GDM1 (cell line): ENCODE measurements at places on chromosomes 2 and 18.

- no peak for DNase-seq
Observed at GRCh38 chr2:74571058-74571457, 16.5 kb downstream of the DOK1 start.

DNA sequence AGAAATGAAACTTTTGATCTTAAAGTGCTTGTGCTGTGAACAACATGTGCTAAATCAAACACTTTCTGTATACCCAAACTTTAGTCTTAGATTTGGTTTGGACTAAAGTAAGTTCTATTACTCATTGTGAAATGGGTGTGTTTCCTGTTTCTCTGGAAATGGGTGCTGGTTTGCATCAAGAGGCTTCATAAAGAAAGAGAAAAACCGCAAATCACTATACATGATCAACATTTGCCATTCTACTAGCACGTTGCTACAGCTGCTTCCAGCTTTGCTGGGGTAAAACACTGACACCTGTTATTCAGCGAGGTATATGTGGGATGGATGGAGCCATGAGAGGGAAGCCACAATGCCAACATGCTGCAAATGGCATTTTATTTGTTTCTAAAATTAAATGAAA is 547.0 kb upstream of the ACVR2A start:
- DNase-seq = no peak

GRCh38 chr18:22505141-22505591 is 87.5 kb upstream of the CTAGE1 start:
- DNase-seq = no peak

DNA sequence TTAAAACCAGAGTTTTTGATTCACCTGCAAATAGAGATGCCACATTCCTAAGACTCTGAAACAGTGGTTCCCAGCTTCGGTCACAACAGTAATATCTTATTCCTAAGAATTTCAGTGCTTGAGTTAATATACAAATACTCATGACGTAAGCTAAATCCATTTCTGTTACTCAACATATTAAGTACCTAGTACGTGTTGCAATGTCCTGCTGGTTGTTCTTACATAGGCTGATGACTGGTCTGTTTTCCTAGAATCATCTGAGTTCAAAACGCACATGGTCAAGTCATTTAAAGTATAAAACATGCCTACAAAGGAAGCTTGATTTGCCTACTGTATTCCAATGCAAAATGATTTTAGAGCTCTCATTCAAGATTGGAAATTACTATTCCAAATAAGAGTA is 7.2 kb downstream of the NCL start:
- DNase-seq = no peak

- no peak for DNase-seq
Observed at GRCh38 chr18:78595453-78595852, 384.2 kb upstream of the SALL3 start.

- no peak for DNase-seq
Observed at GRCh38 chr18:50397023-50397422, 22.2 kb downstream of the SKA1 start.

DNA sequence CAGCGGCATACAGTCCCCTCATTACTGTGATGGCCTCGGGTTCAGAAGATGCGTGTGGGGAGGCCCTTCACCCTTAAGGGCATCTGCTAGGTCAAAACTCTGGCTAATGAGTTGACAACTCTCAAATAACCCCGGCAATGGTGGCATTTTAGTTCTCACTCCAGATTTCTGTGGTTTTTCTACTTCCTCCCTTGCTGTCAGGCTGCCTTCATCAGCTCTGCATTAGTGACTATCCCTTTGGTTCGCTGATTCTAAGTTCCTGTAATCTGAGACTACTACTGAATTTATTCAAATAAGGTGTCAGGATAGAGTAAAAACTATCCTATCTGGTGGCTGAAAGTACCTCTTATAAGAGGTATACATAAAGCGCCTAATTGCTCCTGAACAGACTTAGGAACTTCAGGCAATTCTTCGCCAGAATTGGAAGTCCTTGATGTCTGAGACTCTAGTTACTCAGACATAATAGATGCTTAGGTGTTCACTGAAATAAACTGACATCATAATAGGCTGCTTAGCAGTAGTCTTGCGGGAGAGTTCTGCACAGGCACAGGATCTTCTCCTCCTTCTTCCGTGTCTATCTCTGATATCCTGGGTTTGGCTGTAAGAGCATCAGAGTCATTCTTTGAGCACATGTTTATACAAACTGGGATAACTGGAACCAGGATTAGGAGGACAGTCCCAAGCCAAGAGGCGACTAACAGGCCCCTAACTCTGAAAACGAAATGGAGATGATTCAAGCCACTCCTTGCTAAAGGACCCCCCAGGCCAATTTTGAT is 194.5 kb downstream of the DNER start:
- DNase-seq = no peak

- no peak for DNase-seq
Observed at GRCh38 chr2:188292348-188293239, 920 bp downstream of the GULP1 start.

DNA sequence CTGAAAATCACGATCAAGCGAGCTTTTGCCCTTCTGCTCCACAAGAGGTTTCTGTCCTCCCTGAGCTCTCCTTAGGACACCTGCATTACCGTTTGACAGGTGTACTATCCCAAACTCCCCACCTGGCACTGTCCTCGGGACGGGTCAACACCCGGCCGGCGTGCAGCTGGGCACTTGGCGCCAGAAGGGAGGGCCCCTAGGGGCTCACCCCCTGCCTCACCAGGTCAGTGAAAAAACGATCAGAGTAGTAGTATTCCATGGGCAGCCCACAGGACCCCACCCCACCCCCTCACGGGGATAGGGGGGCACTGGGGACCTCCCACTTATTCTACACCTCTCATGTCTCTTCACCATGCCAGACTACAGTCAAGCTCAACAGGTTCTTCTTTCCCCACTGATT is 117.6 kb upstream of the ANKRD30BL start:
- DNase-seq = no peak

DNA sequence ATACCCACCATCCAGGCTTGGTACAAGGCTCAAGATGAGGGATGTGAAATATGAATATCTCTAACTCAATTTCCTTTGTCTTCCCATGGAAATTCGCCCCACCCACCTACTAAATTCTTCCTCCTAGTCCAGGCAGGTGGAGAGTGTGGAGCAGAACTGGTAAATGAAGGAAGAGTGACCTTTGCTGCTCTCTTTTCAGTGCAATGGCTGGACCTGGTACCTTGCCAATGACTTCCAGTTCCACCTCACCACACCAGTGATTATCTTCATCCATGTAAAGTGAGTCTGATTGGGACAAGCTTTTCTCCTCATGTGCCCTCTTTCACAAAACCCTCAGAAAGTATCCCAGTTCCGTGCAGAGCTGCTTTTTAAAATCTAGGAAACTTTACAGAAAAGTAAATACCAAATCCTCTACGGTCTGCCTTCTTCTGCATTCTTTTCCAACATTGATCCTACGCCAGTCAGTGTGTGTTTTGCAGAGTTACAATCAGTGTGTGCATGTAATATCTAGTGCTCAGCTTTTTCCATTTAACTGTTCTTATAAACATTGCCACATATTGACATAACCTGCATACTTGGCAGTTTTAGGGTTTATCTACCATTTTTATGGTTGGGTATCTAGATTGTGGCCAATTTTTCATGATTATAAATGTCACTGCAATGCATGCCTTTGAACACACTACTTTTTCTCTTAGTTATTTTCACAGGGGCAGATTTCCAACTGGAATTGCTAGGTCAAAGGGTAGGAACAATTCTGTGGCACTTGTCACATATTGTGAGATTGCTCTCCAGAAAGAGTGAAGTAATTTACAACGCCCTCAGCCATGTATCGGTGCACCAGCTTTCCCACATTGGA is 86.5 kb upstream of the SEC11C start:
- DNase-seq = no peak

GRCh38 chr2:45009928-45010701 is 863 bp upstream of the SIX2 start:
- DNase-seq = no peak

- no peak for DNase-seq
Observed at GRCh38 chr2:233438573-233439147, 84.4 kb downstream of the DGKD start.

GRCh38 chr2:60353863-60354262 is 199.6 kb downstream of the BCL11A start:
- DNase-seq = no peak

- DNase-seq = no peak
Observed at GRCh38 chr18:887716-888115, 17.0 kb upstream of the ADCYAP1 start.

- DNase-seq = no peak
Observed at GRCh38 chr2:120602251-120602650, 133.4 kb upstream of the GLI2 start.

DNA sequence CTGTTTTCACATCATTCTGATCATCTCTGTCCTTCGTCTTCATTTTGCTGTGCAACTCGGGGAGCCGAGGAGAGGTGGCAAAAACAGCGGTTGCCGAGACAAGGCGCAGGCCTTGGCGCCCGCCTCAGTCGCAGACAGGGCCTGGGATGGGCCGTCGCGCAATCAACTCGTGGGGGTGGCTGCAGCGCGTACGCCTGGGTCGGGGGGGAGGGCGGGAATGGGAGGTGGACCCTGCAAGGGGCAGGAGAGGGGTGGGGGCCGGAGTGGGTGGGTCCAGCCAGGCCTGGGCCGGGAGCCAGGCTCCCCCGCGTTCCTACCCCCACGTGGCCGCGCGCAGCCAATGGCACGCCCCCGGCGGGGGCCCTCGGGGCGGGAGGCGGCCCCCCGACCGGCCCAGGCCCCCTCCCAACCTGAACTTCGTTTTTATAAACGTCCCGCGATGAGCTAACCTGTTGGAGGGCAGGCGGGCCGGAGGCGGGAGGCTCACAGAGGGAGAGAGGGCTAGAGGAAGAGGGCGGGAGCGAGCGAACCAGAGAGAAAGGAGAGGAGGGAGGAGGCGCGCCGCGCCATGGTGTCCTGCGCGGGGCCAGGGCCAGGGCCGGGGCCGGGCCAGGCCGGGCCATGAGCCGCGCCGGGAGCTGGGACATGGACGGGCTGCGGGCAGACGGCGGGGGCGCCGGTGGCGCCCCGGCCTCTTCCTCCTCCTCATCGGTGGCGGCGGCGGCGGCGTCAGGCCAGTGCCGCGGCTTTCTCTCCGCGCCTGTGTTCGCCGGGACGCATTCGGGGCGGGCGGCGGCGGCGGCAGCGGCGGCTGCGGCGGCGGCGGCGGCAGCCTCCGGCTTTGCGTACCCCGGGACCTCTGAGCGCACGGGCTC is at the start of gene HOXD13:
HOXD13 (plus strand) TSS at position 452 of the 875 bp plus-strand sequence; CDS start at position 622, 170 bp downstream.
- DNase-seq = no peak

DNA sequence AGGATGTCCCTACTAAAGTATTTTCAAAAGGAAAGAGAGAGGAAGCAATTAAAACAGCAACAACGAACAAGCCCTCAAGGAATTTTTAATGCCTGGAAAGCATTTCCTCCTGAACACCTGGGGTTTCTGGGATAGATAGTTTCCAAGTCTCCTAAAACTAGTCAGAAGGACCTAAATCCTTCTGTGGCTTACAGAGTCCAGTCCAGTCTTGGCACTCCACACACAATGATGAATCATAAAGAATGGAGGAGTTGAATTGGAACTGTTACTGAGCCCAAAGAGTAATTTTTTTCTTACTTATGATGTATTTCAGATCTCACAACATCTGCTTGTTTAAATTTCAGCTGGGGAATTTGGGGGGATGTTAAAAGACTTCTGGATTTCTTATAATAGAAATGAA is 144.6 kb upstream of the SETBP1 start:
- no peak for DNase-seq

- no peak for DNase-seq
Observed at GRCh38 chr2:239932881-239933735, 92.0 kb downstream of the NDUFA10 start.

DNA sequence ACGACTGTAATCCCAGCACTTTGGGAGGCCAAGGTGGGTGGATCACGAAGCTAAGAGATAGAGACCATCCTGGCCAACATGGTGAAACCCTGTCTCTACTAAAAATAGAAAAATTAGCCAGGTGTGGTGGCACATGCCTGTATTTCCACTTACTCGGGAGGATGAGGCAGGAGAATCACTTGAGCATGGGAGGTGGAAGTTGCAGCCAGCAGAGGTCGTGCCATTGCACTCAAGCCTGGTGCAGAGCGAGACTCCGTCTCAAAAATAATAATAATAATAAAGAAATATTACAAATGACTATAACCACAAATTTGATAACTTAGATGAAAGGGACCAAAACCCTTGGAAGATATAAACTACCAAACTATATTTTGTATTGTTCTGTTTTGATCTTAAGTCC is 226.3 kb upstream of the GULP1 start:
- no peak for DNase-seq

- no peak for DNase-seq
Observed at GRCh38 chr2:148599109-148599991, 45.2 kb upstream of the EPC2 start.

DNA sequence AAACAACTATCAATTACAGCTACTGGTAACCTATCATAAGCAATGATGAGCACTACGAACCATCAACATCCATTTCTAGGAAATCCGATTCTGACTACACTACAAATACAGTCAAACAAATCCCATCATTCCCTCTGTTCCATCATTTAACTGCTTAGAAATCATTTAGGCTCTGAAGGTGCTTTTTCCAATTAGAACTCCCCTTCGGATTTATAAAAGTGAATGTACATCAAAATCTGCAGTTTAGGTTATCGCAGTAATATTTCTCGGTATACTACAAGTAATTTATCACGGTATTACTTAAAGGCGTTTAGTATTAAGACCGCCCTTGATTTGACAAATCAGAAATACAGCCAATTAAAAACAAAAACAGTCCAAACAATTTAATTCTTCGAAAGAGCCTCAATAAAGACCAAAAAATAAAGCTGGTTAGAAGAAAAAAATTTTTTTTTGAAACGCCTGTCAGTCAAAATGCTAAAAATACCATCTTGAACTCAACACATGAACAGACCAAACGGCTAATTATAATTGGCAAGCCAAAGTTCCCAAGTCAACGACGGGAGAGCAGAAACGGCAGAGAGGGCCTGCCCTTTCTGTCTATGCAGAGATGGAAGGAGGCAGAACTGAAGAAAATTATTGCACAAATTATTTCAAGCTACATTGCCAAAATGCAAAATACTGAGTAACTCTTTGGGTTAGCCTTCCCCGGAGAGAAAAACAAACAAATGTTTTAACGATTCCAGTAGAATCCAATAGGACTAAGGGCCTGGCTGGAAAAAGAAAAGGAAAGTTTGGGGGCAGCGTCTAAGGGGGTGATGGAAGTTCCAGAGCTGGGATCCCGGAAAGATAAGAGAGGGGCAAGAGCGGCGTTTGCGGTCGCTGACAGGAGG is 1.2 kb downstream of the VPS54 start:
- DNase-seq = no peak

- no peak for DNase-seq
Observed at GRCh38 chr18:23225503-23225902, 90.2 kb downstream of the CABLES1 start.

- no peak for DNase-seq
Observed at GRCh38 chr18:65907281-65907680, 156.5 kb downstream of the CDH7 start.
